Activated T-helper 1 cell treated with anti-CD3 and anti-CD28 coated beads, Interleukin-12 subunit alpha, Interleukin-12 subunit beta, Interleukin-2, Interleukin-4 antibody, amounts not matched to agents 30 ng/mL and 10 ng/mL and 1 ng/mL, durations not matched to agents 14 hours and 24 hours and 36 hours (primary cell): ENCODE measurements at places on chromosomes 7 and 10. TPM values are rescaled to one million over a fixed set of nuclear protein-coding genes. Genes with fewer than 3 reads are reported as not detected.

DNA sequence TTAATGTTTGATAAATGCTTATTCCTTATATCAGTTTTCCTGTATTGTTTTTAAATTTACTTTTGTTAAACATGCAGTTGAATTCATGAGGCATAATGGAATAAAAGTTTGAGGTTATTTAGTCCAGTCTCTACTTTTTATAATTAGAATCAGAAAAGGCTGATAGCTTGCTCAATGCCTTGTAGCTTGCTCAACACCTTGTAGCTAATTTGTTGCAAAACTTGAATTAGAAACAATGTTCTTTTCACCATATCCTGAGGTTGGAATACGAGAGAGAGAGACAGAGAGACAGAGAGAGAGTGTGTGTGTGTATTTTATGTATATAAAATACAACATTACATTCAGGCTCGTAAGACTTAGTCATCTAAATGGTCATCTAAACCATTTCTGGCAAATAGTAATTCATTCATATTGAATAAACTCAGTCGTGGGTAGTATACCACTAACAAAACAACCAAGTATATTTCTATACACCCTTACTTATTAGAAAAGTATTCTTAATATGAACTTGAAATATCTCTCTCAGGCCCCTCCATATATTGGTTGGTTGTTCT, 243.5 kb downstream of the ADK start:
- H3K27ac ChIP-seq: no peak overlapping the region
- no peaks in the 10 kb centered on the region for H3K27me3 ChIP-seq
- H3K4me1 ChIP-seq: no peaks in the 10 kb centered on the region
- no peak overlapping the region for H3K4me3 ChIP-seq
- H3K36me3 ChIP-seq: peaks cover 7% of the 10 kb centered on the region
- DNase-seq: no peak

DNA sequence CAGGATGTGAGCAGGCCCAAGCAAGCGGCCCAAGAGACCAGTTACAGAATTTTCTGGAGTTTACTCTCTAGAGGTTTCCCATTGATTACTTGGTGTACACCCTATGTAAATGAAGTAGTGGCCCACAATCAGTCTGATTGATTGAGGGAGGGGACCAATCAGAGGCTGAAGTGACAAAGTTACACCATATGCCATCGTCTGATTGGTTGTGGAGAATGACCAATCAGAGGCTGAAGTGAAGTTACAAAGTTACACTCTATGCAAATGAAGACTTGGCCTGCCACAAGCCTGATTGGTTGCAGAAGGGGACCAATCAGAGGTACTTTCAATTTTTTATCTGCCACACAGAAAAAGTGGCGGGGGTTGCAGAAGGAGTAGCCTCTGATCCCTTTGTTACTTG, 83.7 kb downstream of the KIF20B start:
- peaks cover 4% of the 10 kb centered on the region for H3K27me3 ChIP-seq
- H3K4me1 ChIP-seq: peaks cover 8% of the 10 kb centered on the region

DNA sequence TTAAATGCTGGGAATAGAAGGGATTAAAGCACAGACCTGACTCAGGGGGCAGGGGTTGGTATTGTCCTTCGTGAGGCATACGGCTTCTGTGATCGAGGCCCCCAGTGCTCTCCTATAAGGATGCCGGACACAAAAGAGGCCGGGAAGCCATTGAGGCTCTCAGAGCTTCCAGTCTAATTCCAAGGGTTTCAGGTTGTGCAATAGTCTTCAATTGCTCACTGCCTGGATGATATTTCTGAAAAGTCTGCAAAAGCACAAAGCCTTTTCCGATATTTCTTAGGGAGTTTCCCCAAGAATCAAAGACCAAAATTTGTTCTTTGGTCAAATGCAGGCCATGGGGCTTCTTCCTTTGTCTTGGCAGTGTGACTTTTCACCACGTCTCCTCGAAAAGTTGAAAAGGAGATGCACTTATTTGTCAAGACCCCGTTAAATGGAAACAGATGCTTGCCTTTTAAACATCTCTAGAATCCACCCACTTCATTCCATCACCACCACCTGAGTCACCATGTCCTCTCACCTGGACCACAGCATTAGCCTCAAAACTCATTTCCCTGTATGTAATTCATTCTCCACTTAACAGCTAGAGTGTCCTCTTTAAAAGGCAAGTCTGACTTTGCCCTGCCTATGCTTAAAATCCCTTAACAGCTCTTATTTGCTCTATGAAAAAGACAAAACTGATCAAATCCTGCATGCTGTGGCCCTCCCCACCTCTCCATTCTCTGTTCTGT, 134.8 kb upstream of the NAMPT start:
- H3K4me1 ChIP-seq: peaks cover 70% of the 10 kb centered on the region
- DNase-seq: no peak
- H3K4me3 ChIP-seq: peak overlapping the region; percentile 3
- peak overlapping the region; percentile 77 for H3K27ac ChIP-seq

The ALDH18A1 gene
- 122 and 127 TPM in 2 replicates for total RNA-seq

DNA sequence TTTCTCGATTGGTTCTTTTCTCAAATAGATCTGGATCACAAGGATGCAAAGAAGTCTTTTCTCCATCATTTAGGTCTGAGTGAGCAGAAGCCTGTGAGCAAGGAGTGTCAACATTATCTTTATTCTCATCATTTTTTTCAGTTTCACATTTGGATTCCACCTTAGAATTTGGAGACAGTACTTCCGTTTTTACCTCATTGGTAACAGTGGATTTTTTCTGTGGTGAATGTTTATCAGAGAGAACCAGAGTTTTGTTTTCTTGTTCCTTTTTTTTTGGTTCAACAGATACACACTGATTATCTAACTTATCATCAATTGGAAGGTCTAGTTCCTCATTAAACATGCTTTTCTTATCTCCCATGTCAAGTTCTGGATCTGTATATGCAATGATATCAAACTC, 151.3 kb downstream of the GALNT11 start:
- peaks cover 17% of the 10 kb centered on the region for H3K4me1 ChIP-seq
- no peak overlapping the region for H3K4me3 ChIP-seq
- peaks cover 45% of the 10 kb centered on the region for H3K36me3 ChIP-seq
- no peaks in the 10 kb centered on the region for H3K27me3 ChIP-seq

The FOXI2 gene
- not detected in 2 replicates for total RNA-seq

The GRID1 gene
- total RNA-seq: not detected in 2 replicates

GRCh38 chr10:98814470-98814869, 367.7 kb upstream of the HPS1 start:
- peaks cover 2% of the 10 kb centered on the region for H3K27me3 ChIP-seq
- H3K36me3 ChIP-seq: no peaks in the 10 kb centered on the region
- H3K4me1 ChIP-seq: no peaks in the 10 kb centered on the region
- DNase-seq: no peak
- no peak overlapping the region for H3K4me3 ChIP-seq

GRCh38 chr10:11145495-11145855, 127.8 kb downstream of the CELF2 start:
- H3K4me1 ChIP-seq: peaks cover 92% of the 10 kb centered on the region
- peak; percentile 61 for DNase-seq
- peak overlapping the region; percentile 82 for H3K4me3 ChIP-seq
- H3K36me3 ChIP-seq: peaks cover 2% of the 10 kb centered on the region

GRCh38 chr7:30237271-30237695, 47.1 kb upstream of the ZNRF2 start:
- no peak overlapping the region for H3K27ac ChIP-seq
- DNase-seq: no peak
- H3K27me3 ChIP-seq: peaks cover 4% of the 10 kb centered on the region
- no peak overlapping the region for H3K4me3 ChIP-seq
- H3K36me3 ChIP-seq: no peaks in the 10 kb centered on the region
- H3K4me1 ChIP-seq: no peaks in the 10 kb centered on the region

- no peaks in the 10 kb centered on the region for H3K27me3 ChIP-seq
- H3K4me3 ChIP-seq: peak overlapping the region; percentile 87
- peak overlapping the region; percentile 90 for H3K27ac ChIP-seq
- no peak for DNase-seq
- peaks cover 7% of the 10 kb centered on the region for H3K4me1 ChIP-seq
Measured at GRCh38 chr7:65979583-65980477, 2.2 kb downstream of the GUSB start.

GRCh38 chr10:59991661-59992060, 85.3 kb upstream of the CCDC6 start:
- H3K27me3 ChIP-seq: peaks cover 22% of the 10 kb centered on the region
- DNase-seq: no peak
- H3K4me1 ChIP-seq: peaks cover 9% of the 10 kb centered on the region
- peak overlapping the region; percentile 58 for H3K4me3 ChIP-seq
- H3K36me3 ChIP-seq: peaks cover 1% of the 10 kb centered on the region

GRCh38 chr10:131004276-131004675, 307.2 kb downstream of the TCERG1L start:
- H3K36me3 ChIP-seq: no peaks in the 10 kb centered on the region
- H3K4me1 ChIP-seq: no peaks in the 10 kb centered on the region
- DNase-seq: no peak
- H3K4me3 ChIP-seq: no peak overlapping the region
- no peak overlapping the region for H3K27ac ChIP-seq
- no peaks in the 10 kb centered on the region for H3K27me3 ChIP-seq

DNA sequence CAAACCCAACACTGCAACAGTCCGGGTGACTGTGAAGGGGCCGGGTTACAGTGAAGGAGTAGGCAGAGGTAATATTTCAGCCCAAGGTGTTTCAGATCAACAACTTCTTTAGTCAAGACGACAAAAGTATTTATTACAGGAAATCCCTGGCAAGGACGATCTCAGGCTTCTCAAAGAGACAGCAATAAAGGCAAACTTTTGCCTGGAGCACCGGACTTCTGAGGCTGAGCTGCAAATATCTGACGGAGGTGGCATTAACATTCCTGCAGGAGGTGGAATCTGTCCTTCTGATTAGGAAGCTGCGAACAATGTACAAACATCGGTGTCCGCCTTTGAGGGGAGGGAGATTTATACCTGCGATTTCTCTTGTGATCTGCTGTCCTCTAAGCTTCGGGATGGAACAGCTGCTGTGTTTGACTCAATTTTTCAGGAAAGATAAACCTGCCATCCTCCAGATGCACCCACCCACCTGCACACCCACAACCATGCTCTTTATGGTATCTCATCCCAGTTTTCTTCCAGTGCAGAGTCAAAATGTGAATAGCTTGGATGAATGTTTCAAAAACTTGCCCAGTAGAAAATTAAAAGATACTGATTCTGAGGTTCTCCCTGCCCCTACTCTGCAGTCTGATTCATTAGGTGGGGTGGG, 32.1 kb downstream of the EMX2 start:
- no peaks in the 10 kb centered on the region for H3K36me3 ChIP-seq
- H3K4me1 ChIP-seq: no peaks in the 10 kb centered on the region
- no peak overlapping the region for H3K4me3 ChIP-seq
- no peak overlapping the region for H3K27ac ChIP-seq
- no peak for DNase-seq
- H3K27me3 ChIP-seq: peaks cover 2% of the 10 kb centered on the region

DNA sequence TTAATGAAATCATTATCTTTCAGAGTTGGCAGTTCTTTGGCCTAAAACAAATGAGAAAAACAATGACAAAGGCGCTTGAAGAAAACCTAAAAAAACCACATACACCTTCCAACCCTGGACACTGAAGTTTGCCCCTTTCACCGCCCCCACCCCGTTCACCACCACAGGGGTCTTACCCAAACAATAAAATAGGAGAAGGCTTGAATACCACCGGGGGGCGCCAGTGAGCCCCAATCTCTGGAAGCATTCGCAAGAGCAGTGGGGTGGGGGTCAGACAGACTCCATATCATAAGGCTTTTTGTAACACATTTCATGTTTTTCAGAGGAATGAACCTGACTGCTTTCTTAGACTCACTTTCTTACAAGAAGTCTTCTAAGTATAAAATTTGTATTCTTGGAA, 163.6 kb downstream of the PIP4K2A start:
- H3K27me3 ChIP-seq: no peaks in the 10 kb centered on the region
- H3K36me3 ChIP-seq: peaks cover 40% of the 10 kb centered on the region
- peak overlapping the region; percentile 40 for H3K27ac ChIP-seq

DNA sequence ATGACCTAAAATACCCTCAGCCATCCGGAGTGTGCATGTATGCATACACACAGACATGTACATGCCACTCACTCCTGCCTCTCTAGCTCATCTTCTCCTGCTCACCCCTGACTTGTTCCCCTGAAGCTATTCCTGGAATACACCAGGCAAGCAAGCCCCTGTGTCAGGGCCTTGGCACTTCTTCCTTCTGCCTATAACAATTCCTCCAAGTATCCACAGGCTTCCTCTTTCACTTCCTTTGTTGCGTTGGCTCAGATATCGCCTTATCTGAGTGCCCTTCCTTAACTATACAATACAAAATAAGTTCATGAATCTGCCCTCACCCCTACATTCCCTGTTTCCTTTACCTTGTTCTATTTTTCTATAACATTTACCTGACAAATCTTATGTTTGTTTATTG, 88.8 kb downstream of the NOD1 start:
- H3K4me3 ChIP-seq: no peak overlapping the region
- DNase-seq: no peak
- H3K27me3 ChIP-seq: peaks cover 3% of the 10 kb centered on the region
- no peaks in the 10 kb centered on the region for H3K4me1 ChIP-seq

The MOGAT3 gene
- not detected in 2 replicates for total RNA-seq

GRCh38 chr10:100730725-100731406, 14.5 kb upstream of the PAX2 start:
- H3K27me3 ChIP-seq: peaks cover 91% of the 10 kb centered on the region
- no peak overlapping the region for H3K4me3 ChIP-seq
- DNase-seq: peak; percentile 11
- peaks cover 2% of the 10 kb centered on the region for H3K36me3 ChIP-seq
- peak overlapping the region; percentile 59 for H3K27ac ChIP-seq

DNA sequence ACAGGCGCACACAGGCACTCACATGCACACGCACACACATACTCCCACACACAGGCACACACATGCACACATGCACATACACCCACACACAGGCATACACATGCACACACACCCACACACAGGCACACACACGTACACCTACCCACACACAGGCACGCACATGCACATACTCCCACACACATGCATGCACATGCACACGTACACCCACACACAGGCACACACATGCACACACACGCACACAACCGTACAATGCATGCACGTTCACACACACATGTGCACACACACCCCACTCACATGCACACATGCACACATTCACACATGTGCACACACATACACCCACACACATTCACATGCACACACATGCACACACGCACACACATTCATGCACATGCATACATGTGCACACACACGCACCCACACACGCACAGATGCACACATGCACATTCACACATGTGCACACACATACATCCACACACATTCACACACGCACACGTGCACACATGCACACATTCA, 59.3 kb downstream of the MKI67 start:
- H3K36me3 ChIP-seq: peaks cover 71% of the 10 kb centered on the region
- H3K4me1 ChIP-seq: peaks cover 55% of the 10 kb centered on the region
- no peak overlapping the region for H3K4me3 ChIP-seq
- H3K27ac ChIP-seq: peak overlapping the region; percentile 56

- no peak overlapping the region for H3K27ac ChIP-seq
- H3K4me1 ChIP-seq: peaks cover 7% of the 10 kb centered on the region
- H3K4me3 ChIP-seq: no peak overlapping the region
- no peak for DNase-seq
- H3K36me3 ChIP-seq: no peaks in the 10 kb centered on the region
Measured at GRCh38 chr10:17290226-17290625, 62.2 kb downstream of the VIM start.

- no peak overlapping the region for H3K27ac ChIP-seq
- no peak overlapping the region for H3K4me3 ChIP-seq
- peaks cover 5% of the 10 kb centered on the region for H3K4me1 ChIP-seq
- H3K27me3 ChIP-seq: peaks cover 25% of the 10 kb centered on the region
Measured at GRCh38 chr7:80923211-80923612, 4.4 kb upstream of the SEMA3C start.

- no peak for DNase-seq
- H3K27me3 ChIP-seq: peaks cover under 1% of the 10 kb centered on the region
- no peak overlapping the region for H3K4me3 ChIP-seq
- H3K36me3 ChIP-seq: no peaks in the 10 kb centered on the region
- no peak overlapping the region for H3K27ac ChIP-seq
Measured at GRCh38 chr10:88108115-88108610, 244.7 kb downstream of the PTEN start.

GRCh38 chr7:106731646-106732444, 70.9 kb upstream of the CCDC71L start:
- H3K4me1 ChIP-seq: peaks cover 49% of the 10 kb centered on the region
- no peak overlapping the region for H3K4me3 ChIP-seq
- H3K27me3 ChIP-seq: peaks cover 2% of the 10 kb centered on the region
- no peak overlapping the region for H3K27ac ChIP-seq
- H3K36me3 ChIP-seq: no peaks in the 10 kb centered on the region
- no peak for DNase-seq
